ENCODE measurements at places on chromosomes 16 and 17. TPM values are rescaled to one million over a fixed set of nuclear protein-coding genes. Genes with fewer than 3 reads are reported as not detected.

EZH1 gene
- polyA plus RNA-seq, result 32.5 TPM

- DNase-seq, result no peak
Measured at GRCh38 chr17:40364906-40365305, 369 bp upstream of the GJD3 start.

GRCh38 chr16:56994311-56994710, 5.0 kb downstream of the NLRC5 start:
- DNase-seq, result no peak

FOXK2 gene
- polyA plus RNA-seq, result 40.7 TPM

GRCh38 chr17:73371285-73371684, 59.5 kb upstream of the CDC42EP4 start:
- DNase-seq, result no peak

- no peak for DNase-seq
Measured at GRCh38 chr17:1640329-1641064, 5.0 kb downstream of the SCARF1 start.

DNA sequence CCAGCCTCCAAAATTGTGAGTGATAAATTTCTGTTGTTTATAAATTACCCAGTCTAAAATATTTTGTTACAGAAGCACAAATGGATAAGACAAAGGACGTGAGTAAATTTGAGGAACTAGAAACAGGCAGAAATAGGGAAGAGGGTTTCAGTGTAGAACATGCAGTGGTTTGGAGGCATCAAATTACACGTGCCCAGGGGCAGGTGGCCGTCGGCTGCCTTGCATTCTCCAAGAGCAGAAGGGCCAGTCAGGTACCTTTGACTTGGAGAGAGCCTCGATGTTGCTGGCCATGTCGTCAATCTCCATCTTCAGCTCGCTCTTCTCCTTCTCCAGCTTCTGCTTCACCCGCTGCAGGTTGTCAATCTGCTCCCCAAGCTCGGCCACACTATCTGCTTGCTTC, 54.3 kb downstream of the MYH13 start:
- no peak for DNase-seq

OTOP2 gene
- not detected for polyA plus RNA-seq

DNA sequence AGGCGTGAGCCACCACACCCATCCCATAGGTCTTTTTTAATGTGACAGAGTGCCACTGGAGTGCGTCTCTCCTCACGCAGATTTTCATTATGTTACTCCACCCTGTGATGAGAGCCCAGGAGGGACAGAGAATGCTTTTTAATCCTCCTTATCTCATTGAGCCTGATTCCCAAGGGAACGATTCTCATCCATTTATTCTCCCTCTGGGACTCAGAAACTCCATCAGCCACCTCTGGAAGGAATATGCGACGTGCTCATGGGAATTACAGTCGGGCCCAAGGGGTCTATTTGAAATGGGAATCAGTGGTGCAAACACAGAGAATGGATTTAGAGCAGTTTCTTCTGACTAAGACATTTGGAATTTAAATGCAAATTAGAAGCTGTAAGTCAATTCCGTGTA, 155.9 kb upstream of the HSBP1 start:
- no peak for DNase-seq

DNA sequence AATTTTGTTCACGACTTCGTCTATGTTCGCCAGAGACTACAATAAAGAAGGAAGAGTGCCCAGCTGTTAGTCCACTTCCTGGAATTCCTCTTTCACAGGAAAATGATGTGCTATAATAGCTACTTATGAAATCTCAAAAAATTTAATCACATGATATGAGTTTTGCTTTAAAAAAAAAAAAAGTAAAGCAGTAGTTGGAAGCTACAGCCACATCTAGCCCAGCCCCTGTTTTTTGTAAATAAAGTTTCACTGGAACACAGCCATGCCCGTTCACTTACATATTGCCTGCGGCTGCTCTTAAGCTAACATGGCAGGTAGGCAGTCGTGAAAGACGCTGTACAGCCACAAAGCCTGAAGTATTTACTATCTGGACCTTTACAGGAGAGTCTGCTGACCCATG, 15.3 kb downstream of the VPS53 start:
- DNase-seq, result no peak

DNA sequence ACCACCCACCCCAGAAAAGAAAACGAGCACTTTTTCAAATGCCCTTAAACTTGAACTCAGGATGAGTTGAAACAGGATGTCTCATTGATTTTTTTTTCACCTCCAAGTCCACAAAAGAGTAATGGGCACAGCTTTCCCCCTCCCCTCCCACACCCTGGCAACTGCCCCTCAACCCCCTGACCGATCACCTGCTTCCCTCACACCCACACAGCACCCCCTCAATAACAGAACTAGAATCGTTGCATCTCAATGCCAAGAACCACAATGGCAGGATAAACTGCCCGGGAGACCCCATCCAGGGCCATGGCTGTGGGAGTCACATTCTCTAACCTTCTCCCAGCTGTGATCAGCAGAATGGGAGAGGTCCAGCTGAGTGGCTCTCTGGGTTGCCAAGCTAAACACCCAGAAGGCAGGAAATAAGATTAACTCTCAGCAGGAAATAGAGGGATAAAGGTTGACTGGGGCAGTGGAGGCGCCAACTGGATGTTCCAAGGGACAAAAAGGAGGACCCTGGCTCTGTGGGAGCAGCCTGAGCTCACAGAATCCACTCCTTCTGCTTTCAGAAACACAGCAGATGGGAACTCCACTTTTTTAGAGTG, 128.0 kb upstream of the SDK2 start:
- no peak for DNase-seq

DNA sequence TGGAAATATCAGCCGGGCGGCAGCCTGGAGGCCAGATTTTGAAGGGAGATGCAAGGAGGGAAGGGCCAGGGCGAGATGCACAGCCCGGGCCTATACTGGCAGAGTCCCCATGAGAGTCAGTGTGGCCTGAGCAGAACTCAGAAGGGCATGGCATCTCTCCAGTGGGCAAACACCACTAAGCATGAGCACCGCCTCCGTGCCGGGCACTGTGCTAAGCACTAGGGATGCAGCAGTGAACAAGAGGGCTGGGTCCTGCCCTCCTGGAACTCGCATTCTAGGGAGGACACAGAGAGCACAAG, 33.5 kb downstream of the TK2 start:
- DNase-seq, result no peak

GRCh38 chr17:37097154-37097553, 148.4 kb downstream of the AATF start:
- no peak for DNase-seq

MRPL28 gene
- polyA plus RNA-seq, result 86.5 TPM

DNA sequence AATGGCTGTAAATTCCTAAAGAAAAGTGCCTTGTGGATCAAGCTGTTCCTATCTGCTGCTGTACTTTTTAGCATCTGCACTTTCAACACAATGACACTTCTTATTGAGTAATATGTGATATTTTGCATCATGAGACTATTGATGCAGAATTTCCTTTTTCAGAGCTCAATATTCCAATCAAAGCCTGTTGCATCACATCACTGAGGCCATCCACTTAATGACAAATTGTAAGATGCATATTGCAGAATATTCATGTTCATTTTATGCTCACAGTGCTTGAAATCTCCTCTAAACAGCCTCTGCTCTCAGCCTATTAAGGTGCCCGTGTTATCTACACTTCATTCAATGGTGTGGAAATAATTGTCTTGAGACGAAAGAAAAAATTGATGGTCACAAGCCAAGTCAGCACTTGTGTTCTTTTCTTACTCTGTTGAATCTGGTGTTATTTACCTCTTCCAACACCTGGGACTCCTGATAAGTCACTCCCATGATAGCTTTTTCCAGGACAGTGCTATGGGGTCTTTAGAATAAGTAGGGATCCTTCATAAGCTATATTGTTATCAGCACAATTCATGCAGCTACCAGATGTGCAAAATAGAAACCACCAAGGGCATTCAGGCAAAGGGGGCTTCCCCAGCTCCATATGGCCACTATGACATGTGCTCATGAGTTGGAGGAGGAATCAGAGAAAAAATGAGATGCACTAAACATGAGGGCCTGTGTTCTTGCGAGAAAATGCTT, 9.3 kb upstream of the SKAP1 start:
- DNase-seq, result no peak

GRCh38 chr17:77208217-77208808, 67.5 kb downstream of the SEC14L1 start:
- no peak for DNase-seq

- DNase-seq, result no peak
Measured at GRCh38 chr17:9842057-9842758, 16.5 kb downstream of the GLP2R start.

GRCh38 chr17:76199469-76199868, 40.8 kb downstream of the RNF157 start:
- no peak for DNase-seq

DNA sequence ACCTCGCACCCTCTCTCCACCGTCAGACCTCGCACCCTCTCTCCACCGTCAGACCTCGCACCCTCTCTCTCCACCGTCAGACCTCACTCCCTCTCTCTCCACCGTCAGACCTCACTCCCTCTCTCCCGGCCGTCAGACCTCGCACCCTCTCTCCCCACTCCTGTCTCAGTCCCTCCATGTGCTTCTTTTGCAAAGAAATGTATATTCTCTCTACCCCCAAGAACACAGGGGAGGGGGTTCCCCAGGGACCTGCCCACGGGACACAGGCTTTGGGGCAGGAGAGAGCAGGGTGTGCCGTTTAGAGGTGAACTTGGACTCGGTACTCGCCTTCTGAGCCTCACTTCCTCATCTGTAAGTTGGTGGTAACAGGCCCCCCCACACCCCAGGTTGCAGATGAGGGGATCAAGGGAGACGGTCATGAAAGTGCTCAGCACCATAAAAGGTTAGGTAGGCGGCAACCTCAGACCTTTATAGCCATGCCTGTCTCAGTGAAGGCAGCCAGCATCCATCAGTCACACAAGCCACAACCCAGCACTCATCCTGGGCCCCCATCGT, 63.7 kb downstream of the RPH3AL start:
- DNase-seq, result no peak

DNA sequence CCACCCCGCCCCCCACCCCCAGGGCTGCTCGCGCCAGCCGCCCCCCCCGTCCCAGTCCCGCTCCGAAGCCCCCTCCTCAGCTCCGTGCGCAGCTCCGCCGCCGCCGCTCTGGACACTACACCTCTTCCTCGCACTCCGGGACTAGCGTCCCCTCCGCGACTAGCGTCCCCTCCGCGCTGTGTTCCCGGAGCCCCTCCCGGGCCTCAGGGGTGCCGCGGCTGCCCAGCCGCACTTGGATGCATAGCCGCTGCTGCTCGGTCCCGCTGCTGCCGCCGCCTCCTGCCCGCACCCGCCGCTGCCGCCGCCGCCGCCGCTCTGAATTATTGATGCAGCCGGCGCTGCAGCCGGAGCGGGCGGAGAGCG, at the start of gene CBLN1:
Gene CBLN1 (minus strand): TSS at position 359 of the 363 bp plus-strand sequence. CDS start 373 bp downstream, outside the sequence.
- DNase-seq, result no peak

OR2C1 gene
- polyA plus RNA-seq, result 0.66 TPM

OR4D1 gene
- 0.08 TPM for polyA plus RNA-seq

CLEC18A gene
- polyA plus RNA-seq, result 91.8 TPM

HMOX2 gene
- polyA plus RNA-seq, result 48.9 TPM

DNA sequence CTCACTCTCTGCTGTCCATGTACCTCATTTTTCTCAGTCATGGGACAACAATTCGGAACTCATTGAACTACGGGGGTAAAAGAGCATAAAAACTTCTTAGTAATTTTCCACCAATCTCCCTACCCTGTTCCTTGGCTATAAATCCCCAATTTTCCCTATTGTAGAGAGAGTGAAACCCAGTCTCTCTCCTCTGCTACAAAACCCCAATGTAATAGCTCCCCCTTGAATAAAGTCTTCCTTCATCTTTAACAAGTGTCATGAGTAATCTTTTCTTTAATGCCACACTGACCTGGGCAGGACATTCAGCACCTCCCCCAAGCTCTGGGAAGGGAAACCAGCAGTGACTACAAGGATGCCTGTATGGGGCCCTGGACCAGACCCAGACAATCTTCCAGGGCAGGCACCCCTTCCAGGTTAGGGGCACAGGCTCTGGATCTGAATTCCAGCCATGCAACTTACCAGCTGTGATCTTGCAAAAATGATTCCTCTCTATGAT, 10.2 kb upstream of the EIF1 start:
- no peak for DNase-seq

SLFN12L gene
- 0.44 TPM for polyA plus RNA-seq

DNA sequence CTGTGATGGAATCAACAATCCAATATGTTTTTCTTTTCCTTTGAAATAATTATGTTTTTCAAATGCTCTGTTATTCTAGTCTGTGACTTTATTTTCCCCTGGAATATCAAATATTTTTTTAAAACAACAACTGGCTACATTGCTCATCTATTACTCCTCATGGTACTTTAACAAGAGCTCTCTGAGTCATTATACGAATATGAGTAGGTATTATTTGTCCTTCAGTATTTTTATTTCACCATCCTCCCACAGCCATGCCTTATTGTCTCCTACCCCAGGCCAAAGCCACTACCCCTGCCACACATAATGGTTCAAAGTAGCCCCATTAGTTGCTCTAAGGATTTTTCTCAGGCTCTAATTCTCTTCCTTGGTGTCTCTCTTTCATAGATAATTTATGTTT, 1572.3 kb downstream of the CDH8 start:
- no peak for DNase-seq

CMTM2 gene
- polyA plus RNA-seq, result 1.1 TPM

- no peak for DNase-seq
Measured at GRCh38 chr16:72859581-72859980, 188.3 kb downstream of the ZFHX3 start.

TBC1D3H gene
- not detected for polyA plus RNA-seq

GRCh38 chr17:38557836-38558727, 47.7 kb downstream of the SRCIN1 start:
- no peak for DNase-seq

CBFA2T3 gene
- 3.5 TPM for polyA plus RNA-seq

DNA sequence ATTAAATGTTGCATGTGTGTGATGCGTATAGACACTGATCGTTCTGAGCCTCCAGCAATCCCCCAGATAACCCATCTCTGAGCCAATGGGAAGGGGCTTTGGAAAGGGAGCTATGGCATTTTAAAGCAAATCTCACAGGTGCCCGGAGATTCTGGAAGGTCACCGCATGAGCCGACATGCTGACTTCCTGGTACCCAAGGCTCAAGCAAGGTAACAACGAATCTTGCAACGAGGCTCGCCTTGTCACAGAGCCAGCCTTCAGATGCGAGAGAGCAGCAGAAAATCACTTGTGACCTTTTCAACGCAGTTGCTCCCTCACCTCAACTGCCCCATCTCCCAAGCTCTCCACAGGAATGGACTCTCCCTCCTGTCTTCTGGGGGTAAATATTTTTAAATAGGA, 154.8 kb upstream of the CDH5 start:
- no peak for DNase-seq

DNA sequence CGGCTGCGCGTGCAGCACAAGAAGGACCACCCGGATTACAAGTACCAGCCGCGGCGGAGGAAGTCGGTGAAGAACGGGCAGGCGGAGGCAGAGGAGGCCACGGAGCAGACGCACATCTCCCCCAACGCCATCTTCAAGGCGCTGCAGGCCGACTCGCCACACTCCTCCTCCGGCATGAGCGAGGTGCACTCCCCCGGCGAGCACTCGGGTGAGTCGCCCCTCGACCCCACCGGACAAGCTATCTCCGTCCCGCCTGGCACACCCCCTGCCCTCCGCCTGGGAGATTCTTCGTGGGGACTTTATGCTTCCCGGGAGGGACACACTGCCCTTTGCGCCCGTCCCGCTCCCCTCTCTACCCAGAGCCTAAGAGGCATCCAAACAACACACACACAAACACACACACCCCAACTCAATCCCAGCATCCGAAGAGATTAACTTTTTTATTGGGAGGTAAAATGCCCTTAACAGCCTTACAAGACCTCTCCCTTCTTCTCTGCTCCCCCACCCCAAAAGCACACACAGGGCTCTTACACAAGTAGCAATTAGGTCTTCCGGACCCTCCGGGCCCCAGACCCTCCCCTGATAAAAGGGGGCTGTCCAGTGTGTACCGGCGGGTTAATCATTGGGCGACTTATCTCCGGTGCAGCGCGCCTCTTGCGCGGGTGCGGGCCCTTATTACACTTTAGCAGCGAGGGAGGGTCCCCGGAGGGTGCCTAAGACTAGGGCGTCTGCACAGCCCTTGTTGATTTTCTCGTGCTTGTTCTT, 2.1 kb downstream of the SOX9 start:
- DNase-seq, result no peak

Measured in left renal cortex interstitium (tissue), 4 donors.